Karpas-422 (cell line): ENCODE measurements at places on chromosomes 12 and 14.
A peak's percentile ranks its signal among the peaks of the same experiment; 100 is the strongest.

GRCh38 chr14:74469548-74470518, 23.3 kb downstream of the NPC2 start:
- DNase-seq: no peak

- no peak for DNase-seq
Measured at GRCh38 chr12:19428246-19428645, 11.0 kb upstream of the AEBP2 start.

DNA sequence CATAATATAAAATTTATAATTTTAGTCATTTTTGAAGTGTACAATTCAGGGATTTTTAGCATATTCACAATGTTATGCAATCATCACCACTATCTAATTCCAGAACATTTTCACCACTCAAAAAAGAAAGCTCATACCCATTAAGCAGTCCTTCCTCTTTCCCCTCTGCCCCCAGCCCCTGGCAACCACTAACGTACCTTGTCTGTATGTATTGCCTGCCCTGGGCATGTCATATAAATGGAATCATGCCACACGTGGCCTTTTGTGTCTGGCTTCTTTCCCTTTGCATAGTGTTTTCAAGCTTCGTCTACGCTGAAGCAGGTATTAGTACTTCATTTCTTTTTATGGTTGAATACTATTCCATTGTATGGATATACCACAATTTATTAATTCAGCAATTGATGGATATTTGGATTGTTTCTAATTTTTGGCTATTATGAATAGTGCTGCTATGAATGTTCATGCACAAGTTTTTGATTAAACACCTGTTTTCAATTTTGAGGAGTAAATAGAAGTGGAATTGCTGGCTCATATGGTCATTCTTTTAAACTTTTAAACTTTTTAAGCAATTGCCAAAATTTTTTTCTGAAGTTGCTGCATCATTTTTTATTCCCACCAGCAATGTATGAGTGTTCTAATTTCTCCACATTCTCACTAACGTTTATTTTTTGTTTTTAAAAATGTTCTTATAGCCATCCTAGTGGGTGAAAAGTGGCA, 1.6 kb upstream of the SSTR1 start:
- no peak for DNase-seq

DNA sequence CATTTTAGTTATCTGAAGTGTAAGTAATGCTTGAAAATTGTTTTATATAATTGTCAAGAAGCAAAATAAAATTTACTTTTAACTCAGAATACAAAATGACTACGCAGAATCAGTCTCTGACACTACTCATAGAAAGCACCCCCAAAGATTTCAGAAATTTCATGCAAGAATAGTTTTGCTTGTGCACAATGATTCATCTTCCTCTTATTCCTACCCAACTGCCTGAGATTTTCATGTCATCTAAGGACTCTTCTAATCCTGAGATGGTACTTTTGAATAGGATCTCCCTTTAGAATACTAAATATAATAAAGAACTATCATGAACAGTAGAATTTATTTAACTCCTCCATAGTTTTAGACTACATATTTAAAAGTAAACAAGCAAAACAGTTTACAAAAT, 485.3 kb upstream of the MGAT4C start:
- DNase-seq: no peak

GRCh38 chr14:69754487-69754886, 12.5 kb upstream of the SRSF5 start:
- DNase-seq: no peak

GRCh38 chr12:14418451-14418890, 53.0 kb downstream of the ATF7IP start:
- peak; percentile 52 for DNase-seq

DNA sequence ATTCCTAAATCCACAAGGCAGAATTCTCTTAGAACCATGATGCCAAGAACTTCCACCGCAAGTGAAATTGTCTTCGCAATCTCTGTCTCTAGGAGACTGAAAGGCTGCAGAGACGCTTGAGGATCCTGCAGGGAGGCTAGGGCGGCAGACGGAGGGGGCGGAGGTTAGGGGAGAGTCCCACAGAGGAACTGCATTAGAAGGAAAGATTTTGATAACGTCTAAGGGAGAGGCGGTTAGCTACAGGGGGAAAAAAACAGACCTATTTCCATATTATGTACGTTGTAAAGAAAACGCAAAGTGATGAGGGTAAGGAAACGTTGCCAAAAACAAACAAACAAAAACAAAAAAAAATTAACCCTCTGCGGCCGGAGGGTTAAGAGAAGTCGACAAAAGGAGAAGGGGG, 595 bp downstream of the KLHL28 start:
- peak; percentile 91 for DNase-seq

DNA sequence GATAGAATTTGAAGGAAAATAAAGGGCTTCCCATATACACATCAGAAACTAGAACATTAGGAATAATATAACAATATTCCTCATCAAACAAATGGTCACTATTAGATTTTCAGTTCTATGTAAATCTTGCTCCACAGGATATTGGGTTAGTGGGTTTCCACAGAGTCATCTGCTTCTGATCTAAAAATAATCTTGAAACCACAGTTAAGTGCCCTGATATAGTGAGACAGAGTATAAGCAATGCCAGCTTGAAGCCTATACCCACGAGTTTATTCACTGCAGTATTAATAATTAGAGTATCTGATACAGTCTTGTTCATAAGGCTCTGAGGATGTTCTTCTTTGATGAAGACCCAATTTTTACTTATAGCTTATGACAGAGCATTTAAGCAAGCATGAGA, 74.5 kb upstream of the ATF7IP start:
- DNase-seq: no peak

- DNase-seq: no peak
Measured at GRCh38 chr12:109369831-109370230, 22.1 kb downstream of the MYO1H start.

- no peak for DNase-seq
Measured at GRCh38 chr14:33932033-33932432, 18.8 kb downstream of the EGLN3 start.

GRCh38 chr14:94505641-94506040, 3.6 kb downstream of the SERPINA12 start:
- no peak for DNase-seq

DNA sequence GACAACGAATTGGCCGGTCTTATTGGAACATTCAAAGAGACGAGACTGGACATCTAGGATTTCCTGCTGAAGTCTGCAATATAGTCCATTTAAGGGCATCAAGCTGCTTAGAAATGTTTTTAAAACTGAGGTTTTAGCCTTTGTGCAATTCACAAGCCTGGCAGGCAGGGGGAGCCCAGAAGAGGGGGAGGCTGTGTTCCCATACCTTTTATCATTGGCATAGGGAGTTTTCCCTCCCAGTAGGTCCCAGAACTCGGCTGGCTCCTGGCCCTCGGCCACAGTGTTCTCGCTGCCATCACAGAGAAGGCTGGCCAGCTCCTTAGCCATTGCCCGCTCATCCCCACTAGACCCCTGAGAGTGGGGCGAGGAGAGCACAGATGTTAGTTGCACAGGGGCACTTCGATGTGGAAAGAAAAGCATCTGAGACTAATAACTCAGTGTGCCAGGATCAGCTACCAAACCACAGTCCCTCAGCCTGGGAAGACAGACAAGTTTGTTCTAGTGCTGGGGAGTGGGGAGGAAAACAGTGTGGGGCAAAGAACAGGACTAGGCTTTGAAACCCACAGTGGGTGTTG, 15.1 kb downstream of the AVIL start:
- peak; percentile 53 for DNase-seq

DNA sequence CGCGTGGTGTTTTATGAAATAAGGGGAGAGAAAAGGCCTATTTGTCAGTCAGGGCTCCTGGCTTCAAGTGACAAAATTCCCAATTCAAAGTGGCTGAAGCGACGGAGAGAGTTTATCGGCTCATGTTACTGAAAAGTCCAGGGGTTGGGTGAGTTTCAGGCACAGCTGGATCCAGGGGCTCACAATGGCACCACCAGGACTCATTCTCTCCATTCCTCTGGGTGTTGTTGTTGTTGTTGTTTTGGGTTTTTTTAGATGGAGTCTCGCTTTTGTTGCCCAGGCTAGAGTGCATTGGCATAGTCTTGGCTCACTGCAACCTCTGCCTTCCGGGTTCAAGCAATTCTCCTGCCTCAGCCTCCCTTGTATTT, 119.4 kb downstream of the SCARB1 start:
- no peak for DNase-seq

DNA sequence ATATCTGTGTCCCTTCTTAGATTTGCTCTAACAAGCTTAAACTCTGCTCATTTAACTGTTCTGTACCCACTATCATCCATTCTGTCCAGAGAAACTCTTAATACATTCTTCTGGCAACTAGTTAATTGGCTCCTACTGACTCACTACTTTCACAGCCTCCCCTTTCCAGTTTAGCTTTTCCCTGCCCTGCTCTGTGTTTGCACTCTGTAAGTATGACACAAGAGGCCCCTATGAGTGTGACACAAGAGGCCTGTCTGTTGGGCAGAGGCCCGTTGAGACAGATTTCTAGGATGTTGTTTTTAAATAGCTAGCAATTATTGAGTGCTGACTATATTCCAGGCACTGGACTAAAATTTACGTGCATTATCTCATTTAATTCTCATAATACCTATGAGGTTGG, 246.0 kb upstream of the DAAM1 start:
- no peak for DNase-seq

GRCh38 chr12:59452259-59452658, 143.6 kb upstream of the SLC16A7 start:
- DNase-seq: no peak

DNA sequence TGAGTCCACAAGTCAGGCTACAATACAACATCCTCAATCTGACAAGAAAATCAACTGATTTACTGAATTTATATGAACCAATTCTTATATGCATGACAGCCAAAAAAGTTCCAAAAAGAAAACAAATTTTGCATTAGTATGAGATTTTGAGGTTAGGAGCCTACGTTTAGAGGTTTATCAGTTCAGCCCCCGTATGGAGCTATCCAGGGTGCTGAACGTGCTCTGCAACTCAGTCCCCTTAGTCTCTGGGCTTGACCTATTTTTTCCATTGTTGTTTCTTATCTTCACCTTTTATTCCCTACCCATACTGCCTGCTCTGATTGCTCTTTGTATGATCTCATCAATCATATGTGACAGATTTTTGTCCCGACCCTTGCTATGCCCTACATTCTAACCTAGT, 693.0 kb downstream of the NRXN3 start:
- DNase-seq: peak; percentile 83

DNA sequence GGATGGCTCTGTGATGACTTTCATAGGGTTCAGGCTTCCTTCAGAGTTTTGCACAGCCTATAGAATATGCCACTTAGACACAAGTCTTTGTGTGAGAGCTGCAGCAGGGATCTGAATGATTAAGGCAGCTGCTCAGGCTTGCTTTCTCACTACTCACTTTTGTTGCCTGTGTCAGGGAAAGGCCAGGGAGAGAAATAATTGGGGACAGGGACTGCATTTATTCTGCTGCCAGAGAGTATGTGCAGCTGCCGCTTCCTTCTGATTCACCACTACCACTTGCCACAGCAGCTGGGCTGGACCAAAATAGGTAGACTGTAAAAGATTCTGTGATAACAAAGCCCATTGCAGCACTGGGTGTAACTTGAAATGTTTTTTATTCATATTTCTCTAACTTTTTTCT, 49.7 kb downstream of the TRMT5 start:
- DNase-seq: no peak

DNA sequence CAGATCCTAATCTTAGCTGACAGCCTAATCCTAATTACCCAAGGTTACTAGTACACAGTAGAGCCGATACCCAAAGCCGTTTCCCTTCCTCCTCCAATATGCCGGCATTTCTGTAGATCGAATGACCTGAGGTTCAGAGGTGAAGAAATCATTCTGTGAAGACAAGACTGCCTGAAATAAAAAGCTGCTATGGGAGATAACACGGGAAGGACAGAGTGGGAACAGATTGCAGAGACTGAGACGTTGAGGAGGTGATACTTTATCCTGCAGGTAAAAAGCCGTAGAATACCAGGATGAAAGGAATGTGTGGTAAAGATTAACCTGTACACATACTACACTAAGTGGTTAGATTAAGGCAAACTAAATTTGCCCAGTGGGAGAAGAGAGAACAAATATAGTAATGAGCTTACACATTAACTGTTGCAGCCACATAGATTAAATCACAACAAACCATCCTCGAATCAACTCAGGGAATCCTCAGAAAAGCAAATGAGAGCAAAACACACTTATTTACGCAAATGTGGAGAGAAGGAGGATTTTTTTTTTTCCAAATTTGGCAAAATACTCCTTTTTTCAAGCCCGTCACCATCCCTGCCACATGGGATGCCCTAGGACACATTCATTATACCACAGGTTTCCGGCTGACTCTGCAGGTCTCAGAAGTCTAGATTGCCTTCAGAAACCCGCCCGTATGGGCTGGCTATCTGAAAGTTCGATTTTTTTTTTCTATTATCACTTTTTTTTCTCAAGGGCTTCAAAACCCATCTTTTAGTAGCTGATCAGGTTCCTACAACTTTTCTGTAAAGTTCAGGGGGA, 188.0 kb downstream of the TTC8 start:
- no peak for DNase-seq

- no peak for DNase-seq
Measured at GRCh38 chr14:44804391-44804790, 157.4 kb downstream of the KLHL28 start.

DNA sequence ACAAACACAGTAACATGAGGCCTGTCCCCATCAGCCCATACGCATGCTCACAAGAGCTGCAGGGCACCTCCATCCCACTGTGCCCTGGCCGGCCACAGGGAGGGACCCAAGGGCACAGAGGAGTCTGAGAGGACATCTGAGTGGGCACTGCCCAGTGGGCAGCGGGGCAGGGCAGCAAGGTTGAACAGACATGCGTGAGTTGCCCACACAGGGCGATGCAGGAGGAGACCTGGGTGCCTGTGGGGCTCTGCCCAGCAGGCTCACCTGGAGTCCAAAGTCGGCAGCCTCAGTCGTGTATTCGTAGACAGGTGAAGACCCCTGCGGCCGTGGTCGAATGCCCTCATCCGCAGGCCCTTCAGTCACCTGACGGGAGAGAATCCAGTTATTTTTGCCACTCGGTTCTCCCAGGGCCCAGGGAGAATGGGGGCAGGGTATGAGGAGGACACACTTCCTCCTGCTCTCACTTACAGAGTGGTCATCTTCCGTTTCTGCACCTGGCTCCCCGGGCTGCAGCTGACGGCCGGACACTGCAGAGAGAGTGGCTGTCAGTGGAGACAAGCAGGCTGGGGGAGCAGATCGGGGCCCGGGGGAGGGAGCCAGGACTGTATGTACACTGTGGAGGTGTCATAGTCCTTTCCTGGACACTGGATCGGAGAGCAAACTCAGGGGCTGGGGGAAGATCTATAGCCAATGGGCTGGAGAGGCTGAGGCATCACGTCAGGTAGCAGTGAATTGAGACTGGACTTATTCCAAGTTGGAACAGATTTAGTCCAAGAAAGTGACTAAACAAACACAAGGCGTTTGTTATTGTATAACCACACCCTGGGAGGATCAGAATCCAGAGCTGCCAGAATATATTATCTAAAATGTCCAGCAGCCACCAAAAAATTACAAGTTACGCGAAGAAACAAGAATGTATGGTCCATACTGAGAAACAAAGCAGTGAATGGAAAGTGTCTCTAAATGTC, 20.7 kb downstream of the AHNAK2 start:
- DNase-seq: no peak
